ENCODE measurements at places on chromosomes 5 and 9.

- no peak for DNase-seq
Measured at GRCh38 chr9:124343533-124344290, 71.5 kb downstream of the PSMB7 start.

GRCh38 chr5:169808118-169808581, 171.1 kb downstream of the DOCK2 start:
- no peak for DNase-seq

- DNase-seq: peak; percentile 76
Measured at GRCh38 chr9:108053555-108054061, 564.0 kb upstream of the KLF4 start.

- peak; percentile 12 for DNase-seq
Measured at GRCh38 chr5:133287500-133287899, 235.7 kb downstream of the HSPA4 start.

DNA sequence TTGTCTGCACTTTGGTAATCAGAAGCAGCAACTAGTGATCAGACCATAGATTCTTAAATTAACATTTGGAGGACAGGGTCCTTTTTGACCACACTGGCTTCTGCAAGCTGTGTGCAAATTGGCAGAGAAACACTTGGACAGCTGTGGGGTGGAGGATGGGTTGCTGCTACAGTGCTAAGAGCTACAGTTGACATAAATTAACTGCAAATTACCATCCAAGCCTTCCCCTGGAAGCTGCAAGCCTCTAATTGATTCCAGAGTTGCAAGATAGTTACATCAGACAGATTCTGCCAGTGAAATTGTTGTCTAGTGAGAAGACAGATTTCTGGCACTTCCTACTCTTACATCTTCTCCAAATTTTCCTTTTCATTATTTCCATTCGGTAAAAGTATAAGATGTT, 517.7 kb downstream of the DIRAS2 start:
- peak; percentile 72 for DNase-seq

DNA sequence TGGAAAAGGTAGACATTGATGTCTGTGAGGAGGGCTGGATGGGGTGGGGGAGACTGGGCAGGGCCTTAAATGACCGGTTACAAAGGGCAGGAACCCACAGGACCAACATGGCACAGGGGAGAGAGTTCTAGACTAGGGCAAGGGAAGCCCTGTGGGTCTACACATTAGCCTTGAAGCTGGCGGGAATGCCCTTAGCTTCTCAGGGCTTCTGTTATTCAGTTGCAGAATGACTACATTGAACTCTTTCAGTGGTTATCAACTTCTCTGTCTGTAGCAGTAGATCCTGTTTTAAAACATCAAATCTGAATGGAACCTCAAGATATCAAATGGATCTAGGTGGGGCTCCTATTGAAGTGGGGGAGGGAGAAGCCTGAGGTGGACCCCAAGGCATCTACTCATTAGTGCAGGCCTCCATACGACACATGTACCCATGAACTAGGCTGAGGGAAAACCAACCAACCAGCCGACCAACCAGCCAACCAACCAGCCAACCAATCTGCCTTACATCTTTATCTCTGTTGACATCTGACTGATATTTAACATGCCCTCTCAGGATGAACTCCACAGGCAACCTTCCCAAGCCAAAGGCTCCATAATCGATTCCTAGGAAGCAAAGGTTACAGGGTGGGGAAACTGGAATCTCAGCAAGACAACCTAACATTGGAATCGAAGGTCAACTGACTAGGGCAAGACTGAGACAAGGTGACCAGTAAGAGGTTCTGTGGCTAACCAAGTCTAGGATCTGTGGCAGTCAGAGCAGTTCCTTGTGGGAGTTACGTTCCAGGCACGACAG, 48.3 kb downstream of the DAP start:
- no peak for DNase-seq

GRCh38 chr5:38297830-38298608, 39.7 kb downstream of the EGFLAM start:
- no peak for DNase-seq

DNA sequence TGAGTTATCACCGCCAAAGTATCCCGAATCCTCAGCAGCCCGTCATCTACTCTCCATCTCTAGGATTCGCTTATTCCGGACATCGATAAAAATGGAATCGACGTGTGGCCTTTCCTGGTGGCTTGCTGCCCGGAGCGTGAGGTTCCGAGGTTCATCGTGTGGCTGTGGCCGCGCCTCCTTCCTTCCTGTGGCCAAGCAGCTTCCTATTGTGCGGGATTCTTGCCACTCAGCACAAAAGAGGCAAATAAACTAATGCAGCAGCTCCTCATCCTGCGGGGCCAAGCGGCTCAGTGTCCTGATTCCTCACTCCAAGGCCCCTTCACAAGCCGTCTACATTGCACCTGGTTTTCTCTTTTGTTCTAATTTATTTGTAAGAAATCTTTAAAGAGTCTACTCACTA, 800.9 kb downstream of the CDH9 start:
- DNase-seq: no peak

- no peak for DNase-seq
Measured at GRCh38 chr5:127754259-127754658, 51.1 kb downstream of the CCDC192 start.

GRCh38 chr9:137156567-137157375, 13.1 kb downstream of the LRRC26 start:
- peak; percentile 74 for DNase-seq

Data from NCI-H1436 (cell line).